ENCODE measurements at places on chromosomes 16 and 17. TPM values are rescaled to one million over a fixed set of nuclear protein-coding genes. Genes with fewer than 3 reads are reported as not detected.

The KCNJ12 gene
- total RNA-seq: 0.22 TPM

The NAGPA gene
- total RNA-seq: 19.3 TPM

The SLC6A2 gene
- not detected for total RNA-seq

The ZNF768 gene
- total RNA-seq: 59.4 TPM

The HBZ gene
- total RNA-seq: not detected

The BCAR1 gene
- 9.2 TPM for total RNA-seq

The PRSS53 gene
- 4.0 TPM for total RNA-seq

GRCh38 chr16:23712976-23713375 lies at the start of gene ERN2:
Gene ERN2 (minus strand): TSS chr16:23713222. CDS start chr16:23713187, 35 bp downstream.
- no peak within 1 kb of the TSS for H3K4me3 ChIP-seq
- no peak for DNase-seq
- no peaks in the 10 kb centered on the region for H3K4me1 ChIP-seq
- no peak within 1 kb of the TSS for H3K27ac ChIP-seq
- H3K27me3 ChIP-seq: no peaks in the 10 kb centered on the region

GRCh38 chr16:89561142-89561883 lies 831 bp downstream of the RPL13 start:
- no peaks in the 10 kb centered on the region for H3K27me3 ChIP-seq
- H3K4me3 ChIP-seq: peak overlapping the region; percentile 92
- peak; percentile 60 for DNase-seq
- peaks cover 35% of the 10 kb centered on the region for H3K36me3 ChIP-seq
- H3K27ac ChIP-seq: peak overlapping the region; percentile 86

- DNase-seq: no peak
- H3K27me3 ChIP-seq: no peaks in the 10 kb centered on the region
- H3K27ac ChIP-seq: no peak overlapping the region
- no peaks in the 10 kb centered on the region for H3K36me3 ChIP-seq
- H3K4me3 ChIP-seq: no peak overlapping the region
Measured at GRCh38 chr17:31583772-31584356, 192.4 kb downstream of the RAB11FIP4 start.

DNA sequence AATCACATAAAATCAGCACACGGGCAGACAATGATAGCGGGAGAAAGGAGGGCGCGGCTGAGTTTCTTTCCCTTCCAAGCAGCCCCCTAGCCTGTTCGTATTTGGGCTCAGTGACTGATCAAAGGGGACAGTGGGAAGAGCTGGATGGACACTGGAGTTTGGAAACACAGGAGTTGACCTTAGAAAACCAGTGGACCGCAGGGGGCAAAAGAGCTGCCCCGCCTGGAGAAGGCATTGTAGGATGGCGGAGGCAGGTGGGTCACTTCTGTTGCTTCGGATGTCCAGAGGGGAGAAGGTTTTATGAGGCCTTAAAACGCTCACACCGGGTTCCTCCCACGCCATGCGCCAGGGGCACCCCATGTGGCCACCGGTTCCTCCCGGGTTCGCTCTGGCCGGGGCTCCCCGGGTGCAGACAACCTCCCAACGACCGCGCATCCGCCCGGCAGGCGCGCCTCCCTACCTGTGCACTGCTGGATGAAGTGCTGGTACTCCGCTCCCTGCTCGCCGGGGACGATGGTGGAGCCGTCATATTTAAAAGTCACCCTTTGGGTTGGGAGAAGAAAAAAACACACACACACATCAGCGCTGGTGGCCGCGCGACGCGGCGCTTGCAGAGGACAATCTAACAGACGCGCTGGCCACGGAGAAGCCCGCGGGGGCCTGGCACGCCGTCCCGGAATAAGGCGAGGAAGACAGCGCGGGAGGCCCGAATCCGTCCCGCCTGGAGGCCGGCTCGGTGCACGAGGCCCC lies 662 bp downstream of the COTL1 start:
- H3K27ac ChIP-seq: peak overlapping the region; percentile 77
- H3K4me3 ChIP-seq: peak overlapping the region; percentile 86
- H3K36me3 ChIP-seq: peaks cover 18% of the 10 kb centered on the region

- DNase-seq: peak; percentile 72
- no peaks in the 10 kb centered on the region for H3K27me3 ChIP-seq
- peak overlapping the region; percentile 66 for H3K4me3 ChIP-seq
- H3K4me1 ChIP-seq: peaks cover 55% of the 10 kb centered on the region
Measured at GRCh38 chr17:50056217-50056960, 479 bp downstream of the ITGA3 start.

GRCh38 chr16:87561200-87562105 lies 40.9 kb upstream of the JPH3 start:
- no peak overlapping the region for H3K27ac ChIP-seq
- H3K4me3 ChIP-seq: no peak overlapping the region
- H3K4me1 ChIP-seq: no peaks in the 10 kb centered on the region
- no peaks in the 10 kb centered on the region for H3K36me3 ChIP-seq
- DNase-seq: no peak

DNA sequence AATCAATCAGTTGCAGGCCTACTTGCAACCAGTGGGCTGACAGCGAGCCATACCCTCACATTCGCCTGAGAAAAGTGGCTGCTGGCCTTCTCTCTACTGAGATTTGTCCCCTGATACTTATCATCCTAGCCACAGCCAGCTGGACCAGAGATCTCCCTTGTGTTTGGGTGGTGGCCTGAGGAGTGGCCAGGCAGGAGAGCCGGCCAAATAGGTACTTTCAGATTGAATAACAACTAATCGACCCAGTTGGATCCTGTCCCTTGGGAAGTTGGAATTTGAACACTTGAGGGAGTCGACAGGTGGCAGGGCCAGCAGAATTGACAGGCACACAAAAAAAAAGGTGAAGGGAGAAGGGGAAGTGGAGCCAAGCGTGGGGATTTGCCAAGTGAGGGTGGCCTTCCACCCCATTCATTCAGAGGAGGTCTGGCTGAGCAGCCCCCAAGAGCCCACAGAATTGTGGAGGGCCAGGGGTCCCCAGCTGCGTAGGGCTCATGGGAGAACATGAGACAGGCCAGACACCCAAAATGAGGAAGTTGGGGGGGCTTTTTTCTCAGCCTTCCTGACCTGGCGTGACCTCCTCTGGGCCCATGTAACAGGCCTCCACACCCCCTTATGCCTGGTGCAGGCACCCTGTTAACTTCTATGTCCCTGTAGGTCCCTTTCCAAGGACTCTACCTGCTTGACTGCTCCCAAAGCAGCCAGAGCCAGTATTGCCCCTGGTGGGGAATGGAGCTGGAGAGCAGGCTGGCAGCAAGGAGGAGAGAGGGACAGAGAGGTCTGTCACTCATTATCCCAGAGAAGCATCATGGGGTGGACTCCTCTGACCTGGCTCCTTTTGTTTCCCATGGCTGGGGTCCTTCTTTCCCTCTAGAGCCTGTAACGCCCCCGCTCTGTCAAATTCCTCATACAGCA lies 2.9 kb upstream of the RANGRF start:
- no peaks in the 10 kb centered on the region for H3K36me3 ChIP-seq
- peak; percentile 70 for DNase-seq
- H3K27me3 ChIP-seq: no peaks in the 10 kb centered on the region
- peaks cover 34% of the 10 kb centered on the region for H3K4me1 ChIP-seq
